RWPE2 (cell line): ENCODE measurements at places on chromosomes 2 and 18.
A peak's percentile ranks its signal among the peaks of the same experiment; 100 is the strongest.

DNA sequence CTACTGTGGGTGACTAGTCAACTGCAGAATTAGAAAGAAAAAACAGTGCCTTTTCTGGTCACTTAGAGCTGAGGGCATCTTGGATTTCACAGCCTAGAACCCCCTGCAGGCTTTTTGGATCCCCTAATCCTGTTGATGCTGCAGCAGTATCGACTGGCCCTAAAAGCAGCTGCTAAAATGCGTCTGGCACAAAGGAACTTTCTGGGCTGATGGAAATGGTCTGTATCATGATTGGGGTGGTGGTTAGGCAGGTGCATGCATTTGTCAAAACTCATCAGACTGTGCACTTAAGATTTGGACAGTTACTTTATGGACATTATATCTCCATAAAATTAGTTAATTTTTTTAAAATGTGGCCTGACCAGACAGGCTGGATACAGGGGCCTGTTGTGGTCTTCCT, 149.8 kb downstream of the KLHL29 start:
- DNase-seq: no peak

- no peak for DNase-seq
Observed at GRCh38 chr2:38572167-38572566, 30.6 kb downstream of the HNRNPLL start.

DNA sequence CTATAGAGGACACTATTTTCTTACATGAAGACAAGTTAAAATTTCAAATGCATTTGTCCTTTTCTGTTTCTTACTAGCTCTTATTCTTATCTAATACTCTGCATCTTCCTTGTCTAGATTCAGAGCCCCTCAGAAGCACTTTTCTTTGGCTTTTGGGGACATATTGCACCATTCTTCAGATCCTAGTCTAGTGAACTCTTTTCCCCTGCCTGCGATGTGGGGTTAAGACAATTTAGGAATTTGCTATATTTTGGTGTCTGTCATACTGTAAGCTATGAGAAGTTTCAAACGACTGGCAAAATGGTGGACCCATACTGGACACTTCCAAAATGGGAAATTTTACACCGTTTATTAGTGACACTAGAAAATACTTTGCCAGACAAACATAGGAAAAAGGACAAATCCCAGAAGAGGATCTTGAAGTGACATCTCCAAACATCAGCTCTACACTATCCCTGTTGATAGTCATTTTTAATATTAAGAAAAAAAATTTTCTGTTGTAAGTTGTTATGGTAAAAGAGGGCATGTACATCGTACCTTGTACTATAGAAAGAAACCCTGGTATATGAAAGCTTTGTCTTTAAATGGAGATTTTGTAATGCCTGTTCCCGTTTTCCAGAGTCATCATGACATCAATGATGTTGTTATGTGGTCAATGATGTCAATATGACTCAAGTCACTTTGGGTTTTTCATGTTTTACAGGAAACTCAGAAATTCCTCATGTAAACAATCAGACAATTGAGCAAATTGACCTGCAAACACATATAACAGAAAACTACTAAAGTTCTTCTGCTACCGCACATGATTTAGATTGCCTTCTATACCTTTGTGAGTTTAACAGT, 4.4 kb upstream of the KYNU start:
- DNase-seq: no peak

GRCh38 chr2:169172151-169172735, 102.9 kb downstream of the DHRS9 start:
- DNase-seq: no peak

DNA sequence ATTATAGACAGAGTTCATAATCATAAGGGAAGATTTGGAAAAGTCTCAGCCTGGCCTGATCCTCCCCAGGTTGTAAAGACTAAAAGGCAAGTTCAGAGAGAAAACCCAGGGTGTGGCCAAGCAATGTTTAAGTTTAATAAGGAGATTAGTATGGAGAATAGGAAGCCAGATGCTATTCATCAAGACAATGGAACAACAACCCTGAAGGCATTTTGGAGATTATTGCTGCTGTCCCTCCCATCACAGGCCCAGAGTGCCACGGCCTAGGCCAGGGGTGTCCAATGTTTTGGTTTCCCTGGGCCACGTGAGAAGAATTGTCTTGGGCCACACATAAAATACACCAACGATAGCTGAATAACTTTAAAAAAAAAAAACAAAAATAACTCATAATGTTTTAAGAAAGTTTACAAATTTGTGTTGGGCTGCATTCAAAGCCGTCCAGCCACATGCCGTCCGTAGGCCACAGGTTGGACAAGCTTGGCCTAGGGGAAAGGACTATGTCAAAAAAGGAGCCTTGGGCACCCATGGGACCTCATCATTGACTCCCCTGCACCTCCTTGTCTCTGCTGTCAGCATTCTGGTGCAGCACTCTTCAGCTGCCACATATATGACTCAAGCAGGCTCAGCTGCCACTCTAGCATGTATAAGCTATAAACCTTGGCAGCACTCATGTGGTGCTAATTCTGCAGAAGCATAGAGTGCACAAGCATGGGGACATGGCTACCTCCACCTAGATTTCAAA, 20.8 kb downstream of the DPP4 start:
- DNase-seq: no peak

- no peak for DNase-seq
Observed at GRCh38 chr2:233023007-233023760, 9.3 kb upstream of the NEU2 start.

GRCh38 chr2:29304399-29305060, 189.3 kb downstream of the CLIP4 start:
- no peak for DNase-seq

- DNase-seq: no peak
Observed at GRCh38 chr2:154032220-154032619, 160.5 kb downstream of the GALNT13 start.

DNA sequence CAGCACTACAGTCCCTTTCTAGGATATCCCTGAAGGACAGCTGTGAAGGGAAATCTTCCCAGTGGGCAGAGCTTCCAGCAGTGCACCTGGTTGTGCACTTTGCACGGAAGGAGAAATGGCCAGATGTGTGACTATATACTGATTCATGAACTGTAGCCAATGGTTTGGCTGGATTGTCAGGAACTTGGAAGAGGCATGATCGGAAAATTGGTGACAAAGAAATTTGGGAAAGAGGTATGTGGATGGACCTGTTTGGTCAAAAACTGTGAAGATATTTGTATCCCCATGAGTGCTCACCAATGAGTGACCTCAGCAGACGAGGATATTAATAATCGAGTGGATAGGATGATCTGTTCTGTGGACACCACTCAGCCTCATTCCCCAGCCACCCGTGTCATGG, 582.2 kb downstream of the CPS1 start:
- DNase-seq: no peak

- DNase-seq: no peak
Observed at GRCh38 chr18:72910045-72910444, 42.3 kb upstream of the NETO1 start.

DNA sequence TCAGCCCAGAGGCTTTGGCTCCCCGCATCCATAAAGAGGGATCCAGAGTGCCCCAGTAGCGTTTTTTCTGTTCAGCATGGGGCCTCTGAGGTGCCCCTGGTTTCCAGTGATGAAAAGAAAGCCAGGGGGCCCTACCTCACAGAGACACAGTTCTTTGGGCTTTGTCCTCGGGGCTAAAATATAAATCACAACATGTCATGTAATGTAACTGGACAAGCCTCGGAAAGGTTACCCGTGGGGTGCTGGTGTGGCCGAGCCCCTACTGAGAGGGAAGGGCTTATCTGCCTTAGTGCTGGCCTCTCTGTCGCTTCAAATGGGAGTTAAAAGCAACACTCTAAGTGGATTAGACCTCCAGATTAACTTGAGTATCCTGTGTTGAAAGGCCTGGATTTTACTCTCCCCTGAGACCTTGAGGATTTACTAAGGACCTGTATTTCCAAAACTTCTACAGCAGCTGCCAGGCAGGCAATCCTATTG, 251.6 kb upstream of the APCDD1 start:
- DNase-seq: no peak

GRCh38 chr2:200930947-200931626, 32.4 kb downstream of the ORC2 start:
- DNase-seq: no peak

- DNase-seq: no peak
Observed at GRCh38 chr2:168740360-168740759, 62.1 kb upstream of the NOSTRIN start.

DNA sequence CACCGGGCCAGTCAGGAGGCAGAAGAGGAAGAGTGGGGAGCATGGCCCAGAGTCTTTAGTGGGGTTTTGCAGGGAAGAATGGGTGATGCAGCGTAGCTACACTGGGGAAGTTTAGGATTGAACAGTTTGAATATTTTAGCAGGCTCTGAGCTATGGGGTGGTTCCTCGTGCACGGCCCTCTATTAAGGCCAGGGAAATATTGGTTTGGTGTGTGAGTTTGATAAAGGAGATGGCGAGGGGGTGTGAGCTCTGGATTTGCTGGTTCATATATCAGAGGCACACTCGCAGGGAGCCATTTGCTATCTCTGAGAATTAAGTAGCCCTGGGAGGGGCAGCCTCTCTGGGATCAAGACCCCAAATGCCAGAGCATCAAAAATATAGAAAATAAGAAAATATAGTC, 50.1 kb downstream of the BOLA3 start:
- DNase-seq: no peak

- DNase-seq: no peak
Observed at GRCh38 chr2:141676139-141676538, 454.7 kb downstream of the LRP1B start.

GRCh38 chr2:232351686-232352510, 26.7 kb upstream of the ALPP start:
- peak; percentile 41 for DNase-seq

DNA sequence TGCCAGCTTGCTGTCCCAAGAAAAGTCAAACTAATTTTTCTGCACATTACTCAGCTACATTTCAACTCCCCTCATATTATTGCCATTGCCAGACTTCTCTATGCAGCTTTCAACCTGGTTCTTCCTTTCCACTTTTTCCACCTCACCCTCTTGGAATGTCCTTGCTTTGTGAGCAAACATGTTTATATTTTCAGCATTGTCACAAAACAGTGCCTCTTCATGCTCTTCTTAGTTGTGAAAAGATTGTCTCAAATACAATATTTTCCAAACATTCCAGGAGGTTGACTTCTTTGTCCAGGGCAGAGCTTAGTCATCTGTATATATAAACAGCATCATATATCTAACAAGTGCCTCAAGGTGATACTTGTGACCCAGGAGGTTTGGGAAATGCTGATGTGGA, 803.3 kb upstream of the CELF4 start:
- no peak for DNase-seq

DNA sequence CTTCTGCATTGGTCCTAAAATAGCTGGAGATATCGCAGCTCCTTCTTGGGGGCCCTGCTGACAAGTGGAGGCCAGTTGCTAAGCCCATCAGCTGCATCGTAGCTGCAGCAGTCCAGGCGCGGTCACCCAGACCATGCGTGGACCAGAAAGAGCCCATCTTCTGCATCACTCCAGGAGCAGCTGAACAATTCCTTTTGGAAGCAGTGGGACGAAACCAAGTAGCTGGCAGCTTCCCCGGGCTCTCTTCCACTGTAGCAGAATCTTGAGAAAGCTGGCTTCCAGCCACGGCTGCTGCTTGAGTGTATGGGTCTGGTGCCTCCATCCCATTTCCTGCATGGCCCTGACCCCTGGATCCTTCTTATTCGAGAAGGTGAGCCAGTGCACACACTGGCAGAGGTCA, 22.2 kb upstream of the CAB39 start:
- DNase-seq: no peak

DNA sequence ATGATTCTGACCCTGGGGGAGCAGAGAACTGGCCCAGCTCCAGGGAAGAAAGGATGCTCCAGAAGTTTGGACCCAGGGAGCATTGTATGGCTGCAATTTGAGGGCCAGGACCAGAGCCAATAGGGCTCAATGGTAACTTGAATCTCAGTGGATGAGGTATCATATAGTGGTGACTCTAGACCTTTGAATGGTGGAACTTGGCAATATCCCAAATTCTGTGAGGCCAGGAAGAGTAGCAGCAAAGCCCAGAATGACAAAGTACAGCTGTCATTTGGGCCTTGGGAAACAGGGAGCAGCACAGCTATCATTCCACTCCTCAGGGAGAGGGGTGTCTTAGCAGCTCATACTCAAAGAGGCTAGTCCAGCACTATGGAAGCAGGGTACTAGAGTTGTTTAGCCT, 332.9 kb upstream of the RBMS1 start:
- DNase-seq: no peak

- DNase-seq: no peak
Observed at GRCh38 chr18:60024345-60024744, 124.5 kb downstream of the PMAIP1 start.

DNA sequence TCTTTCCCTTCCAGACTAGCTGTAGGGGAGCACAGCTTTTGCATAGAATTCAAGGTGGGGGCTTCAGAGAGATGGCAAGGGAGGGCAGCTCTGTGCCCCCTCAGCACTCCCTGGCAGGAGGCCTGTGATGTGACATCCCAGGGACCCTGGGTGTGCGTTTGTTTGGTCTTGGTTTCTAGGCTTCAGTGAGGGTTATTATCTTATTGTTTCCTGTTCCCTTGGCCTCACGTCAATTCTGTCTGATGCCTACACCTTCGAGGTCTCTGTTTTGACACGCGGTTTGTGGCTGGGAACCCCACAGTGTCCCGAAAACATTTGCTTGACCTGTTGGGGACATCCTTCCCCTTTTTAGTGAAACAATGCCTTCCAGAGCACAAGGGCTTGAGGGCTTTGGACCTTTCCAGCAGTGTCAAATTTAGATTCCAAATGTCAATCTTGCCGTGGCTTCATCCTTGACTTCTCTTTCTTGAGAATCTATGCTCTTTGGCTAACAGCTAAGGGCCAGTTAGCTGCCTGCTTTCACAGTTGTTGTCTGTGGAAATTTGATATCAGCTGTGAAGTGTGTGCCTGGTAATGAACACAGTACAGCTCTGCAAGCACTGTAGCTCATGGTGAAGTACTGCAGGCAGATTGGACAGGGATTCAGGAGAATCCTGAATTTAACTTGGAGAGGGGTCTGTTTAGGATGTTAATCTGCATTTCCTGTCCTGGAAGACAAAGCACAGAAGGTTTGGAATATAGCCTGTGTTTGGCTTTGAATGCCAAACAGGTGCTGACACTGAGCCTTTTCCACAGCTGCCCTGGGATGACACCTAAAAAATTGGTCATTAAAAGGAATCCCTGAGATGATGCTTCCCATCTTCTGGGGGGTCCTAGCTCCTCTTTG, 108.2 kb upstream of the CXCR4 start:
- no peak for DNase-seq

DNA sequence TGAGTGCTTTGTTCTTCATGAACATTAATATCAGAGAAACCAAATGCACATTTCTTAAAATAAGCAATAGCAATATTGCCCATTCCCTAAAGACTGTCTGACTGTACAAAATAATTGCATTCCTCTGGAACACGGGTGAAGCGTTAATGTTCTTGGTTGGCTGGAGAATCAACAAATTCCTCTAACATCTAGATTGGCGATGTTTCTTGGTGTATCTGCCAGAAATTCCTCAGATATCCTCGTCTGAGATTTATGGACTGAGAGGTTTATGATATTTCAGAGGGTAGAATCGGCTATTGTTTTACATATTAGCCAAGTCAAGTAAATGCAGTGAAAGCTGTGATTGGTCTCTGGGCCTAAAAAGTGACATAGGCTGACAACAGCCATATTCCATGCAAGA, 27.1 kb upstream of the SPTBN1 start:
- DNase-seq: no peak

- DNase-seq: no peak
Observed at GRCh38 chr2:138395565-138396306, 105.8 kb upstream of the SPOPL start.
